ENCODE measurements at places on chromosomes 13 and 19.

GRCh38 chr13:40996426-40997092 is 22.6 kb downstream of the ELF1 start:
- no peak for DNase-seq

- no peak for DNase-seq
Measured at GRCh38 chr13:42654722-42655121, 80.8 kb downstream of the TNFSF11 start.

- DNase-seq: peak; percentile 76
Measured at GRCh38 chr13:97433727-97434396, at the start of gene RAP2A. RAP2A (plus strand) TSS chr13:97434169; CDS start chr13:97434471, 302 bp downstream.

GRCh38 chr19:11324079-11324661 is 15.3 kb downstream of the RAB3D start:
- DNase-seq: no peak

DNA sequence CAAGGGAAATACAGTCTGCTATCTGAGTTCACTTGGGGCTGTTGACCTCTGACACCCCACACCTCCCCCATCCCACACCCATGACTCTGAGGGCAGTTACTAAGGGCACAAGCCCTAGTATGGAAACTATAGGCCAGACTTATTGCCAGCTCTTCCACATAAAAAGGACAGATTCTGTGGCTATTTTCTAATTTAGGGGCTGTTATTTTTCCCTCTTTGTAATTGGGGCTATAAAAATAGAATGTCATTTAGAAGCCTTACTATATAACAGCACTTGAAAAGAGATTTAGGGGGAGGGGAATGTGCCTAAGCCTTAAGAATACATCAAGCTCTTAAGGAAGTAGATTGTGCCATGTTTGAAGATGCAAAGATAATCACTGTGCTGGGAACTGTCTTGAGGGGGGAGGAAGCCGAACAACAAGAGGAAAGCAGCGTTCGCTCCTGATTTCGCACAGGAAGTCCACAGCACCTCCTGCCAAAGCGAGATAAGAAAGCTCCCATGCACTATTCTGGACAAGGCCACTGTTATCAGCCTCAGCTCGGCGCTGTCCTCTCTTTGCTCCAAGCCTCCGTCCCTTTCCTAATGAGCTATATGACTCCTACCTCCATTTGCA is 86.6 kb downstream of the FLT1 start:
- no peak for DNase-seq

GRCh38 chr13:50521831-50522149 is 321.7 kb downstream of the DLEU7 start:
- DNase-seq: no peak

DNA sequence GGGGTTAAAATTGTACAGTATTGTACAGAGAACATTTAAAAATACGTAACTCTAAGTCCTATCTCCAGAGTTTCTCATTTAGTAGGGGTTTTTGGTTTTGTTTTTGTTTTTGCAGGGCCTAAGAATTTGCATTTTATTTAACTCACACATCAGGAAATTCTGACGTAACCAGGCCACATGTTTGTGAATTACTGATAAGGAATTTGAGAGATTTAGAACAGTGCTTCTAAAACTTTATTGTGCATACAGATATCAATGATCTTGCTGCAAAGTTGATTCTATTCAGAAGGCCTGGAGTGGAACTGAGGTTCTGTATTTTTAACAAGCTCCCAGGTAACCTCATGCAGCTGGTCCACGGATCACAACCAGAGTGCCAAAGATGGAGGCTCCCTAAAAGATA is 49.3 kb downstream of the LIG4 start:
- DNase-seq: no peak

Measured in nucleus accumbens (tissue), 56 donors.